A549 treated with RU486 at 1 μM for 4 hours (cell line): ENCODE measurements at places on chromosomes 4 and X. TPM values are rescaled to one million over a fixed set of nuclear protein-coding genes. Genes with fewer than 3 reads are reported as not detected.

The PWWP3B gene
- total RNA-seq: not detected in 5 replicates

The DIPK2B gene
- total RNA-seq: not detected in 5 replicates

The GUCY1B1 gene
- total RNA-seq: 0.16 to 0.40 TPM (median 0.27 TPM) in 5 replicates

The SSX2 gene
- total RNA-seq: not detected in 5 replicates

The TMEM271 gene
- not detected in 5 replicates for total RNA-seq

The BDH2 gene
- 7.4 to 8.8 TPM (median 8.3 TPM) in 5 replicates for total RNA-seq

The VSIG4 gene
- total RNA-seq: not detected in 5 replicates

The GAGE2A gene
- total RNA-seq: not detected in 5 replicates

The CLTRN gene
- total RNA-seq: 0.66 to 0.90 TPM (median 0.75 TPM) in 5 replicates

The TCEAL6 gene
- not detected in 5 replicates for total RNA-seq

The SLIT2 gene
- total RNA-seq: 0.07 TPM in 1 of 5 replicates, not detected in the others

The NWD2 gene
- total RNA-seq: not detected in 5 replicates

The MGAT4D gene
- total RNA-seq: not detected in 5 replicates

The MAD2L1 gene
- 49.4 to 88.8 TPM (median 56.7 TPM) in 5 replicates for total RNA-seq

The SLC4A4 gene
- total RNA-seq: 1.1 to 2.8 TPM (median 2.2 TPM) in 5 replicates

The CAPN6 gene
- not detected in 5 replicates for total RNA-seq

The KLF8 gene
- 0.08 TPM in 2 of 5 replicates, not detected in the others for total RNA-seq

The ARMCX2 gene
- total RNA-seq: 0.07 to 0.11 TPM in 2 of 5 replicates, not detected in the others

The MAGEA2B gene
- 0.23 TPM in 1 of 5 replicates, not detected in the others for total RNA-seq

The TRIM61 gene
- total RNA-seq: not detected in 5 replicates

The UGT2B17 gene
- not detected in 5 replicates for total RNA-seq

The MAGEA1 gene
- 0.15 TPM in 1 of 5 replicates, not detected in the others for total RNA-seq

The RAB40AL gene
- 0.12 to 0.61 TPM (median 0.22 TPM) in 3 of 5 replicates, not detected in the others for total RNA-seq

The TRPC5OS gene
- total RNA-seq: not detected in 5 replicates

The PNMA6F gene
- not detected in 5 replicates for total RNA-seq

The AFM gene
- not detected in 5 replicates for total RNA-seq

The CXCL8 gene
- 8.0 to 17.8 TPM (median 13.6 TPM) in 5 replicates for total RNA-seq

The S100G gene
- total RNA-seq: not detected in 5 replicates

The AMBN gene
- total RNA-seq: not detected in 5 replicates

The KDR gene
- total RNA-seq: not detected in 5 replicates
